ENCODE measurements at places on chromosomes 11 and 22.
A peak's percentile ranks its signal among the peaks of the same experiment; 100 is the strongest.

GRCh38 chr22:31102441-31103081 is 4.8 kb downstream of the SELENOM start:
- peak; percentile 93 for DNase-seq

DNA sequence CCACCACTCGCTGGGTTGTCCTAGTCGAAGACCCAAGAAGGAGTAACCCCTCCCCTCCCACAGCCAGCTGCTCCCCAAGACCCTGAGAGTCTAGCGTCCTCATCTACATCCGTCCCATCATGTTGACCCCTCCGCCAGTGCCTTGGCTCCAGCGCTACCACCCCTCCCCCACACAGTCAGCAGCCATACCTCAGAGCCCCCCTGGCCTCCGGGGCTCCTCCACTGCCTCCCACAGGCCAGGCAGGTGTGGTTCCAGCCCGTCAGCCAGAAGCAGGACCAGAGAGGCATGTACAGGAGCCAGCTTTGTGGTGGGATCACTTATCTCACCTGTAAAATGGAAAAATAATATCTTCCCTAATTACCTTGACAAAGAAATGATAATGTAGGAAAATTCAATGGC is 51.5 kb upstream of the PHF21B start:
- DNase-seq = no peak

DNA sequence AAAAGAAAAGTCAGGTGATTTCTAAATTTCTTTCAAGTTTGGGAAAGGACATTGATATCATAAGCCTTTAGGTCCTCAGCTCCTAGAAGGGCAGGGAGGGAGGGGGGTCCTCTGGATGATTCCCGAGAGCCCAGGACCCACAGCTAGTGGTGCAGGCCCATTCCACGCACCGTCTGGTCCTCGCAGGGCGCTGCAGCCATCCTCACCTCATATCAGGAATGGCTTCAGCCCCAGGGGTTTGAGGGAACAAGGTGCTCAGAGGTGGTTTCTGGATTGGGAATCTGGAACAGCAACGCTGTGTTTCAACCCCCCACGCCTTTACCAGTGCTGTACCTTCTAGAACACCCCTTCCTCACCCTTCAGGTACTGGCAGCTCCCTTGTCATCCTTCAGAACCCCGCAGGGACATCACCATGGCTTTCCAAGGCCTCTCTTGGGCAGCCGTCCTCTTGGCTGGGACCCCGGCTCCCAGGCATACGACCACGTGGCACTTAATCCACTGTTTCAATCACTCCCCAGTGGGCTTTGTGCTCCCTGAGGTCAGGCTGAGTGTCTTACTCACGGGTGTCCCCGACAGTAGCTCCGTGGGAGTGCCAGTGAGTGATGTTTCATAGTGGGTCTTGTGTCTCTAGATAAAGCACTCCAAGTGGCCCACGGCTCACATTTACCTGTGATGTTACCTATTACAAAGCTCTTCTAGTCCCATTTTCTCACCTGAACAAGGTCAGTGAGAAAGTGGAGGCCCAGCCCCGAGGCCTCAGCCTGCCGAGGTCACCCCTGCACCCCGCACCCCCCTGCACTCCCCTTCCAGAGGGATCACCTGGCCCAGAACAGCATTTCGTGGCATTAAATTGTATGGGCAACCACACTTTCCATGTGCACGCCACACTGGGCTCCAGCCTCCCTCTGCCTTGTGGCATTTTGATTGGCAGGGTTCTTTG is 93.9 kb downstream of the MORC2 start:
- no peak for DNase-seq

DNA sequence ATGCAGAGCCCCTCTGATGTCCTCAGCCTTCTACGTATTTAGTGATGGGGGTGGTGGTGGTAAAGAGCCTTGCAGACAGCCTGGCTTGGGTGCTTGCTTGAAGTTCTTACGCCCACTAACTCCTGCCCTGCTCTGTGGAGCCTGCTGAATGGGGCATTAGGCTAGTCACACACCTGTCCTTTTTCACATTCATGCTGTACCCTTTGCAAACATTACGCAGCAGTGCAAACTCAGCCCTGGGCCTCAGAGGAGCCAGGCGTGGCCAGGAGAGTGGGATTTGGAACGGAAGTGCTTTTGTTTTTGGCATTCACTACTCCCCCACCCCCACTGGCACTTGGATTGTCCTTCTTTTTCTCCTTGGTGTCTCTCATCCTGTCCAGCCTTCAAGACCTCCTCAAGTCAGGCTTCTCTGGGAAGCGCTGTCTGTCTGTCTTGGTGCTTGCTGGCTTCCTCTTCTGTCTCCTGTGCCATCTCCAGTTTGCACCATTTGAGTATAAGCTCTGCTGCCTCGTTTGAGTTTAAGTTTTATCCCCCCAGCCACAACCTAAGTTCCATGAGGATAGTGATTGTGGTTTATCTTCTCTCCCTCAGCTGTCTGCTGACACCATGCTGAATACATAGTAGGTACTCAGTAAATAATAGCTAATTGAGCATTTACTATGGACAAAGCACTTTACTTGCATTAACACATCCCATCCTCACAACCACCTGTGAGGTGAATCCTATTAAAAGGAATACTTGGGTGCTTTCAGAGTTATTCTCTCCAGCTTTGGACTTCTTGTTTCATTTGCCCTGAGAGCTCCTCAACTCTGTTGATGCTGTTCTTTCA is 26.7 kb downstream of the ZBTB16 start:
- no peak for DNase-seq

DNA sequence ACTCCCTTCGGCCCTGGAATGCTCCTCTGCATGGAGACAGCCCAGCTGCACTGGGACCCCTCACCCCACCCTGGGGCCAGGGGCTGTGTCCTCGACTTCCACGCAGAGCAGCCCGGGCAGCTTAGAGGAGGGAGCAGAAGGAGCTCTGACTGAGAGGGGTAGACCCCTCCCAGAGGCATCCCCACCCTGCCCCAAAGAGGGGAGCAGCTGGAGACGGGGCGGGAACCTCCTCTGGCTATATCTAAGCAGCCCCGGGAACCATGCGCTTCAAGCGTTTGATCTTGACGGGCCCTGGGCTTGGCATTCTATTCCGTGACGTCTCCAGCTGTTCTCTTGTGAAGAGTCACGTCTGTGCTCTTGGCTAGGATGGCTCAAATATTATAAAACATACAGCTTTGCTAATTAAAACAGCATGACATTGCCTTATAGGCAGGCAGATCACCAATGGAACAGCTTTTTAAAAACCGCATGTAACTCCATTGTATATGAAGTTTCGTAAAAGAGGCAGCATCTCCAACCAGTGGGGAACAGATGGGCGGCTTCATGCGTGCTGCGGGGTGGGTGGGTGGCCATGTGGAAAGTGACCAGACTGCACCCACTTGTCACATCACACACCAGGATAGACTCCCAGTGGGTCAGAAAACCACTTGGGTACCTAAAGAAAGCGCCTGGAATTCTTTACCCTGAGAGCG is 7.7 kb downstream of the KCNQ1 start:
- DNase-seq = peak; percentile 6

- no peak for DNase-seq
These were observed 45.3 kb downstream of the PPARA start for GRCh38 chr22:46195487-46196165.

DNA sequence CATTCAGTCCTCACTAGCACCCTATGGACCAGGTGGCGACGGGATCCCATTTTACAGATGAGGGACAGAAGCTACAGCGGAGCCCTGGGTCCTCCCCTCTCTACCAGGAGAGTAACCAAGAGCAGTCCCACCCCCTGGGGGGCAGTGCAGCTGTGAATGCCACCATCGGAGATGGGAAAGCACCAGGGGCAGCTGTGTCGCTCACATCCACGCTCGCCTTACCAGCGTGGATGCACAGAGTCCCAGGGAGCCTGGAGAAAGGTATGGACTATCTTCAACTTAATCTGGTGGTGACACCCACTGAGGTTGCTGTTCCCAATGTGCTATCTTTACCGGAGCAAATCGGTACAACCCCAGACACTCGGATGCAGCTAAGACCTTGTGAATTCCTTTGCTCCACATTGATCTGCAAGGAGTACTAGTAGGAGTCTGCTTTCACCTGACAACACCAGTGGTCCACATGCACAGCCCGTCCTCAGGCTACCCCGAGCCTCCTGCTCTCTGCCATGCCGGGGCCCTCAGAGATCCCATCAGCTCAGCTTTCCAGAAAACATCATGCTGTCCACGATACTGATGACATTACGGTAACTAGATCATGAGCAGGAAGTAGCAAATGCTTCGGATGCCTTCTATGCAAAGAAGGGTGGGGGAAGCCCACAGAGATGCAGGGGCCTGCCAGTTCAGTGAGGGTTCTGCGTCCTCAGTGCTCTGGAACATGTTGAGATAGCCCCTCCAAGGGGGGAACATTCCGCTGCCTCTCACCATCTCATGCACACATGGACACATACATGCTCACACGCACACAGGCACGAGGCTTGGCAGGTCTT is 126.0 kb downstream of the CTTN start:
- DNase-seq = no peak

DNA sequence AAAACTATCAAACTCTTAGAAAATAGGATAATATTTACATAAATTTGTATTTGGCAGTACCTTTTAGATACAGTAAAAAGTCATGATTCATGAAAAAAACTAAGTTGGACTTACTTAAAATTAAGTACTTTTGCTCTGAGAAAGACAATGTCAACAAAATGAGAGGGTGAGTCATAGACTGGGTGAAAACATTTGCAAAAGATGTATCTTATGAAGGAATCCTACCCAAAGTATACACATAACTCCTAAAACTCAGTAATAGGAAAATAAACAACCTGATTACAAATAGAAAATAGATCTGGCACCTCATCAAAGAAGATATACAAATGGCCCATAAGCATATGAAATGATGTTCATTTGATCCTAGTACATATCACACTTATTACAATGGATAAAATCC is 1154.6 kb downstream of the JRKL start:
- DNase-seq = no peak

- no peak for DNase-seq
These were observed 904.5 kb upstream of the API5 start for GRCh38 chr11:42407341-42407740.

DNA sequence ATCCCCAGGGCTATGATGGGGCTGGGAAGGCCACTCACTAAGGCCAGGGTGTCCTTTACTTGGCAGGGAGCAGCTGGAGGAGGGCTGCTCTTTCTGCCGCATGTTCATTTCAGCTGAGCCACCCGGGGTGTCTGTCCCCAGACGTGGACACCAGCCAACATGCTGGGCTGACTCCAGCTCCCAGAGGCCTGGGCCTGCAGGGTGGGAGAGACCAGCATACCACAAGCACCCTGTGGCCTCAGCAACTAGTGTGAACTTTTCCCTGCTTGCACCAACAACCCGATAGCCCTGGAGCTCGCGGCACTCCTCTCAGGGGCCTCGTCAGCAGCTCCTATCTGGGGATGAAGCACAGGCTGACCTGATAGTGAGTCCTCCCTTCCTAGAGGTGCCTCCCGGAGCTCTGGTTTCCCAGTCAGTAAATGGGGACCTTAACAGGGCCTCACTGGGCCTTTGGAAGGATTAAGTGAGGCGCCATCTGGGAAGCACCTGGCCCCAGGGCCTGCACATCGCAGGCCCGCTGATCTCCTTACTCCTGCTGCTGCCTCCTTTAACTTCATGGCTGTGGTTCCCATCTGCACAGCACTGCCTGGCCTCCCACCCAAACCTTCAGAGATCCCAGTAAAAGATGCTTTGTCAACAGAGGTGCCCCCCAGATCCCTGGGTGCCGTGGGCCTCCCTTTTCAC is 83.4 kb downstream of the GALNT18 start:
- DNase-seq = peak; percentile 19

DNA sequence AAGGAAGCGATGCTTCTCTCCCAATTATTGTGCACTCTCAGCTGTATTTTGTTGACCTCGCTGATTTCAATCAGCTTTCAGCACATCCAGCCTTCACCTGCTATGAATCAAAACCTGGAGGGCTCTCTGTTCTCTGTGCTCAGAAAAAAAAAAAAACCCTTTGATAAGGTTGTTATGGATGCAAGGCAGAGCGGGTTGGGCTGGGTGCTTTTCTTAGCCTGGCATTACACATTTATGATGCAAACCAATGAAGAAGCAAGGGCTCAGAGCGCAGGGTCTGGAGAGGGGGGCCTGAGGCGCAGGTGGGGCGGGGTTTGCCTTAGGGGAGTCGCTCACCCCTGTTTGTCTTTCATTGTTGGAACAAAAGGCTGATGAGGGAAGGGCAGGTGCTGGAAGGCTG is 86.0 kb upstream of the CADM1 start:
- no peak for DNase-seq

GRCh38 chr22:43988116-43988820 is 33.0 kb downstream of the SAMM50 start:
- DNase-seq = no peak

All from foreskin fibroblast (primary cell).